Lung (tissue), 17 donors: ENCODE measurements at places on chromosomes 4 and X.
A peak's percentile ranks its signal among the peaks of the same experiment; 100 is the strongest.

- DNase-seq = no peak
Observed at GRCh38 chr4:85591406-85592098, 116.6 kb downstream of the ARHGAP24 start.

- peak; percentile 43 for DNase-seq
Observed at GRCh38 chr4:183142571-183143550, 43.8 kb downstream of the WWC2 start.

DNA sequence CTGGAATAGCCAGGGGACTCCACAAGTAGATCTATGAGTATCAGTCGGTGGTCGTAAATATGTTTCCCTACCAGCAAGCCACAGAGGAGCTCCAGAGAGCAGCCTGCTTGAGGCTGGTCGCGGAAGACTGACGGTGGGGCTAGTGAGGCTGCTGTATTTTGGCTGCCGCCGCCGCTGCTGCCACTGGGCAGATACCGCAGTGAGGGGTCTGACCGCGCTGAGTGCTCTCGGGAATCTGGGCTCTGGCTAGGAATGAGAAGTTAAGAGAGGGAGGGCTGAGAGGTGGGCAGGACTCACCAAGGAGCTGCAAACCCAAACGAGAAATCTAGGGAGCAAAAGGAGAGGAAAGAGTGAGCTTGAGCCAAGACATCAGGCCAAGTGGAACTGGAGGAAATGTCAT lies at the start of gene EXOC1L:
Gene EXOC1L, plus strand, starts transcription at position 157 of the 400 bp plus-strand sequence. Its CDS starts 237 bp downstream, at position 394.
- peak; percentile 67 for DNase-seq

- DNase-seq = no peak
Observed at GRCh38 chrX:122703762-122704161, 480.3 kb upstream of the GRIA3 start.

DNA sequence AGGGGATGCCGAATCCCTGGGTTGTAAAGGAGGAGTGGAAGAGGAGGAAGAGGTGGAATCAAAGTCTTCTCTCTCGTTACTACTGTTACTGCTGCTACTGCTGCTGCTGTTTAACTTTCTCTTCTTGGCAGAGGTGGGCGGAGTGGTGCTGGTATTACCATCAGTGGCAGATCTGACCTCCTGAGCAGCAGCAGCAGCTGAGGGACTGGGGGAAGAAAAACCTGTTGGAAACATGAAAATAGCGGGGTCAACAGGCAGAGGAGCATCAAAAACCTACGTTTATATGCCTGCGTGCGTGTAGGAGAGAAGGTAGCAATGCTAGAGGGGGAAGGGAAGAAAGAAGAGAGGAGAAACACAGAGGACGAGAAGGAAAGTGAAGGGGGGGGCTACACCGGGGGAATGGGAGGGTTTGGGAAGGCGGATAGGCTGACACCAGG lies 339 bp downstream of the CUL4B start:
- no peak for DNase-seq

- no peak for DNase-seq
Observed at GRCh38 chrX:128287693-128288092, 235.5 kb upstream of the ACTRT1 start.

- peak; percentile 82 for DNase-seq
Observed at GRCh38 chr4:87497578-87497977, 31.6 kb downstream of the SPARCL1 start.

- peak; percentile 88 for DNase-seq
Observed at GRCh38 chr4:129095811-129096454, at the start of gene C4orf33. C4orf33 (plus strand) TSS chr4:129096152; CDS start chr4:129102611, 6,459 bp downstream.

- peak; percentile 18 for DNase-seq
Observed at GRCh38 chrX:104270916-104271512, 16.3 kb upstream of the ESX1 start.

GRCh38 chr4:169249214-169249973 lies 21.4 kb downstream of the SH3RF1 start:
- peak; percentile 47 for DNase-seq

DNA sequence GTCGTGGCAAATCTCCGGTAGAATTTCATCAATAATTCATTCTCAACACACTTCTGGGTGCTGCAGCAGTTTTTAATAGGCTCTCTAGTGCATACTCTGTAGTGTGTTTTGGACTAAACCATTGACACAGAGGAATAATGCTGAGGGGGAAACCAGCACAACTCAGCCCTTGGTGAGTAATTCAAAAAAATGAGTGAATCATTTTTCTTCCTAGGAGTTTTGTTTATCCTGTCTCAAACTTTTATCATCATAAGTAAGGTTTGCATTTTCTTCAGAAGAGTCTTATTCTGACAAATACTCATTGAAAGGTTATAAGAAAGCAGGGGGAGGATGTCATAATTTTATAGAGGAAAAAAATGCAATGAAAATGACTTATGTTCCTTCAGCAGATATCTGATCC lies 2542.7 kb downstream of the PCDH7 start:
- DNase-seq = no peak

DNA sequence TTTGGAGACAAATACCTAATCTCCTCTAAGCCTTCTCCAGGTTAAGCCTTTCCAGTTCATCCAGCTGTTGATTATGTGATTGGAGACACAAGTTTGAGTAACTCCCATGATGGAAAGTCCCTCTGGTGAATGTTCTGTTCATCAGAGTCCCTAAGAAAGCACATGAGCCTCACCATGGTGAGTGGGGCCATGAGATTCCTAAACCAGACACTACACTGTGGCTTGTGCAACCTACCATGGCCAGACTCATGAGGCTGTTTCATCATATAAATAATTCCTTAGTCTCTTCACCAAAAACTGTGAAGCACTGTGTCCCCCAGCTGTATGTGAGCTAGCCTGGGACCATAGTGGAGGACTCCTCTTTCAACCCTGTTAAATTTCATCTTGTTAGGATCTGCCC lies 14.4 kb downstream of the PKD2 start:
- DNase-seq = no peak

DNA sequence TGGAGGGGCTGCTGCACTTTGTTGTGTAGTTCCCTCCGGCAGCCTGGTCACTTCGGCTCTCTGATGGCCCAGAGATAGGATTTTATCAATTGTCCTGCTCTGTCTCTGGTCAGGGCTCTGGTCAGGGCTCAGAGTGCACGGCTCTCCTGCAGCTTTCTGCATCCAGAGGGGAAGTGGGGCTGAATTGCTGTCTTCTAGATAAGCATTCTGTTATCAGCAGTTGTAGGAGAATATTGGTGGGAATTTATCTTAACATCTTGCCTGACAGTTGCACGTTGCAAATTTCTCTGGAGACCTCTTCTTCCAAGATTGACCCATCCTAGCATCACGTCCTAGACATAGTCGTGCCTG lies 62.8 kb downstream of the FAM193A start:
- no peak for DNase-seq

DNA sequence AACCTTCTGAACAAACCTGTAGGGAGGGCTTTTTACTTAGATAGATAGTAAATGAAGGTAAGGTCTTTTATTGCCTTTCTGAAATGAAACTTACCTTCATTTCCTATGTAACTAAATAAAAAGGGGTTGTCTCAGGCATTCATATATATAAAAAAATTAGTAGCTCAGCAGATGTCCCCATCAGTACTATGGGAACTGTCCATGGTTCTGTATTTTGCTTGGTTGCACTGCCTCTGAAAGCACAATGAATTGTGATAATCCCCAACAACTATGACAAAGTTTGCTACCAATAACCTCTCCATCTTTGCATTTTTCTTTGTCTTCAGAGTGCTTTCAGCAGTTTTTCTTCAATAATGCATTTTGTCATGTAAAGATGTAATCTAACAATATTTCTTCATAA lies 222.4 kb downstream of the SLIT2 start:
- no peak for DNase-seq

- no peak for DNase-seq
Observed at GRCh38 chrX:22758807-22759481, 240.8 kb upstream of the DDX53 start.

DNA sequence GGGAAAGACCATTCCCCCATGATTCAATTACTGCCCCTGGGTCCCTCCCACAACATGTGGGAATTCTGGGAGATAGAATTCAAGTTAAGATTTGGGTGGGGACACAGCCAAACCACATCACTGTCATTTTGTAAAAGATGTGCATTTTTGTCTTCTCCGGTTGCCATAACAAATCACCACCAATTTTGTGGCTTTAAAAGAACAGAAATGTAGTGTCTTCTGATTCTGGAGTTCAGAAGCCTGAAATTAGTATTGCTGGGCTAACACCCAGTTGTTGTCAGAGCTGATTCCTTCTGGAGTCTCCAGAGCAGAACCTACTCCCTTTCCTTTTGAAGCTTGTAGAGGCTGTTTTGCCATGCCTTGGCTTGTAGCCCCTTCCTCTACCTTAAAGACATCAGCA lies 54.1 kb upstream of the DHRSX start:
- DNase-seq = no peak

GRCh38 chr4:174663216-174663615 lies 140.9 kb upstream of the HPGD start:
- DNase-seq = no peak

DNA sequence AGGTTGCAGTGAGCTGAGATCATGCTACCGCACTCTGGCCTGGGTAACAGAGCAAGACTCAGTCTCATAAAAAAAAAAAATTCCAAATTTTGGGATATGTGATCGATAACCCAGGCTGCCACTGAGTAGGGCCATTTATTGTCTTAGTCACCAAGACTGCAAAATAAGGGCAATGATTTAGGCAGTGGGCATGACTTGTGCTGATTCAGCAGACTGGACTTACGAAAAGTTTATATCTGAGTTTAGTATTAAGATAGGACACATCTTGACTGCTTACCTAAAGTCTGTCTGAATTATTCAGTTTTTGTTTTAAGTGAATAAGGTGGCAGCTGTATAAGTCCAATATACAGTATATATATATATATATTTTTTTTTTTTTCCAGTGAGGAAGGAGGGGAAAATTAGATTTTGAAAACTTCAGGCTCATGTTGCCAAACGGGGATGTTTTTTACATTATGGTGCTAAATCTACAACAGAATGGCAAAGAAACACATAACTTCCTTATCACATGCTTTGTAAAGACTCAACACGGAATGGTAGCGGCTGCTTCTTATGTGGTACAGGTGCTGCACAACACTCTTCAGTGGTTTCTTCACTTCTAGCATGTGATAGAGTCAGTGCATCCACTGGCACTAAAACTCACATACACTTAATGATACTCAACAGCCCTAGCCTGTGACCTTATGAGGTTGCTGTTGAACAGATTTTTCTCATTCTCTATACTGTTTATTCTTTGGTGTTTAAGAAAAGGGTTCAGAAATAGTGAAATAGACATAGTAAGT lies 6.5 kb downstream of the TEX13D start:
- DNase-seq = no peak

GRCh38 chrX:68983004-68983857 lies 154.4 kb downstream of the EFNB1 start:
- DNase-seq = no peak

DNA sequence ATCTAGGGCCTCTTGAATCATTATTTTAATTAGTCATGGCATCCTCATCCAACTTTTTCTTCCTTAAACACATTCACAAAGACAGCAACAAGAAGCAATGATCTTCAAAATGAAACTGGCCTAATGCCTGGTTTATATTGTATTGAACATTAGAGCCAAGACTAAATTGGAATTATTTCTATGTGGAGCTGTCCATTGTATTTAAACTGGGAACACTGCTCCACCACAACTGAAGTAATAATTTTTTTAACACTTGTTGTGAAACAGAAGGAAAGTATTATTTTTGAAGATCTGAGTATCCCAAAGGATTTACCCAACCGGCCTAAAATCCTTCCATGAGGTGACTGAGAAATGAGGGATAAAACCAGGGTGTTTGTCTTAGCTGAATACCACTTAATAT lies 6.9 kb downstream of the GABRB1 start:
- DNase-seq = peak; percentile 32

DNA sequence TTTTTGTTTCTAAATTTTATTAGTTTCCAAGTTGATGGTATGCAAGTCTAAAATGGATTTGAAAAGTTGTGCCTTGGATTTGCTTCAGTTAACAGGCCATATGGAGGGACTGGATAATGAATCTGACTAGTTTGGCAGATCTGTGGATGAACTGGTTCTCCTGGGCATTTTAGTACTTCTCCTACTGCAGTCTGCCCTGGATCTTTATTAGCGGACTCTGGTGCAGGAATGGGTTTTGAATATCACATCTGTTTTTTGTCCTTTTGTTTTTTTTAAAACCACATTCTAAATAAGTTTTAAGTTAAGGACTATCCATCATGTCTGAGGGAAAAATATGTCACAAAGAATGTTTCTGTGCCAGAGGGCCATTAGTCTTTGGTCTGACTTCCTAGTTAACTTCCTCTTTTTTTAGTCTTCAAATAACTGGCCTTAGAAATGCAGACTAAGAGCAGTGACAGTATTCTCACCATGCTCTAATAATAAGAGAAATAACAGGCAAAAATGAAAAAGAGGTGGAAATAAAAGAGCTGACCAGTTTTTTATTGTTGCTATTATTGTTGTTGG lies 13.9 kb upstream of the DCK start:
- DNase-seq = no peak

GRCh38 chr4:75232546-75232945 lies 281.7 kb downstream of the RCHY1 start:
- no peak for DNase-seq

- DNase-seq = no peak
Observed at GRCh38 chrX:14235004-14235403, 205.3 kb upstream of the GEMIN8 start.

DNA sequence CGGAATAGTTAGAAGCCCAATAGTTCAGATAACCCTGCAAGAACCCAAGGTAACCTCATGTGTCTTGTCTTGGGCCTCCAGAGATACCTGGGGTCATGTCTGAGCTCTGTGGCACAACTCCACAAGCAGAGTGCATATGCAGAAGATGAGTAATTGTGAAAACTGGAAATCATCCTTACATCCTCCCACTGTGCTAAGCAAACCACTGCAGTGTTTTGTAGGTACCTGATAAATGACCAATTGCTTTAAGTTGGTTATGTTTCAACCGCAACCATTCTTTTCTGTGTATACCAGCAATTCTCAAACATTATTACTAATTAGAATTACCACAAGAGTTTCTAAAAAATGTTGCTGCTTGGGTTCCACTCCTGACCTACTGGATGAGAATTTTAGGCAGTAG lies 73.2 kb downstream of the CBLL2 start:
- DNase-seq = no peak
